ENCODE measurements at places on chromosomes 2 and 18.
A peak's percentile ranks its signal among the peaks of the same experiment; 100 is the strongest.

DNA sequence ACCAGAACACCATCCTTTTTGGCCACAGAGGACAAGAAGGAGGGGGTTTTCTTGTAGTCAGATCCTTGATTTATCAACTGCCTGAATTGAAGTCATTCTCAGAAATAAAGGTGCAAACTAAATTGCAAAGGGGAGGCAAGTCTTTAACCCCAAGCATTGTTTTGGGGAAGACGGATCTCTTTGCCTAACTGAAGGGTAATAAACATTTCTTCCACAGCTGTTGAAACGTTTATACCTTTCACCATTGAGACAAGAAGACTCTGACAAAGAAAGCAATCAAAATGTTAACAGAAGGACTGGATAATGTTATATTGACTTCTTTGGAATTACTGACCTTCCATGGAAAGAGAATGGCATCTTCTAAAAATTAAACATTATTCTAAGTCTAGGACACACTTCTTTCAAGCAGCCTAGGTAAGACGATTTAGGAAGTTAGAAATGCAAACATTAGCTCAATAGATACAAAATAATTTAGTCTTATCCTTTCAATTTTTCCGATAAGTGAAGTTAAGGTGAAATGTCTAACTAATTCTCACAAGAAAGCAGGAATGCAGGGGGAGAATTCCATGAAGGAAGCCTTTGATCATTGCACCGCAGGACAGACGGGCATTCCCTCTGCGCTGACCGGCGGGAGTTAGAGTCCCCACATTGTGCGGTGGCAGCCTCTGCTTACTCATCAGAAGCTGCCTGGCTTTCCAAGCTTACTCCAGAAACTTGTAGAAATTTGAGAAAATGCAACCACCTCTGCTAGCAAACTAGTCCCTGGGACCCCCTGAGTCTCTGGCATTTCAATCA, 69.4 kb upstream of the COPS8 start:
- DNase-seq: no peak

DNA sequence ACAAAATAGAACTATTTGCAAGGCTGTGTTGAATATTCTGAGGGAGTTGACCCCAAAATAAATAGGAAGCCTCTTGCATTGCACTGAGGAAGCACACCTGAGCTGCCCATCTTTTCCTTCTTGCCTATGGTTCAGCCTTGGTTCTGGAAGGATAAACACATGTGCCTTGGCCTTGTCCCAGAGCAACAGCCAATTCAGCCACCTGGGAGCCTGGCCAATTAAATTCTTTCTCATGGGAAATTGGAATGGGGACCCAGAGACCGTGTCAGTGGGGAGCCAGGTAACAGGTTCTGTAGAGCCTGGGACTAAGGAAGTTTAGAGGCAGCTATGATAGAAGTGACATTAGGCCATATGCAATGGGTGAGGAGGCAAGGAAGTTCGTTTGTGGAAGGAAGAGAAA, 99.6 kb downstream of the KLF7 start:
- no peak for DNase-seq

- no peak for DNase-seq
Observed at GRCh38 chr2:69013840-69014821, 1.2 kb downstream of the ANTXR1 start.

DNA sequence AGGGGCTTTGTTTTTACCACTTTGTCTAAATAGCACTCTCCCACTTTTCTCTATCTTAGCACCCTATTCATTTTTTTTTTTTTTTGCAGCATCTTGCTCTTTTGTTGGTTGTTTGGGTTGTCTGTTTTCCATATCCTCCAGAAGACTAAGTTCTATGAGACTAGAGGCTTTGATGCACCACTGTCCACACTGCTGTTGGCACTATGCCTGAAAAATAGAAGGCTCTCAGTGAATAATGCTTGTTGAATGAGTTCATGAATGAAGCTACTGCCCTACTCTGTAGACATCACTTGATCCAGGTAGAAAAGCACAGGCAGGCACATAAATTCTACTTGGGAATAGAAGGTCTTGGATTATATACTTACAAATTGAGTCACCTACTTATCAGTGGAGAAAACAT, 7.3 kb downstream of the IL1A start:
- no peak for DNase-seq

DNA sequence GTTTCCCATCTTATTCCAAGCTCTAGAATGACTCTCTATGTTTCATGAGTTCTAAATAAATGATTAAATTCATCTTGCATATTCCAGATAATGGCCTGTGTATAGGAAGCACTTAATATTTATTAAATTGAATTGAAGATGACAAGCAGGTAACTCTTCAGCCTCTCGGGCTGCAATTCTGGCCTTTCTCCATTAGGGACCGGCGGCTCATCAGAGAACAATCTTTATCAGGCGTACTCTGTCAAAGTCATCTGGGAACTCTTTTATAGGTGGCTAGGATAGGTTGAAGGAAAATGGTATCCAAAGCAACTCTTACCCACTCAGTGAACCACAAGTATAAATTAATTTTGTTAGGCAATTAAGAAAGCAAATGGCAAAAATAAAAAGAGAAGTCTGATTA, 308.5 kb downstream of the NOL4 start:
- DNase-seq: no peak

DNA sequence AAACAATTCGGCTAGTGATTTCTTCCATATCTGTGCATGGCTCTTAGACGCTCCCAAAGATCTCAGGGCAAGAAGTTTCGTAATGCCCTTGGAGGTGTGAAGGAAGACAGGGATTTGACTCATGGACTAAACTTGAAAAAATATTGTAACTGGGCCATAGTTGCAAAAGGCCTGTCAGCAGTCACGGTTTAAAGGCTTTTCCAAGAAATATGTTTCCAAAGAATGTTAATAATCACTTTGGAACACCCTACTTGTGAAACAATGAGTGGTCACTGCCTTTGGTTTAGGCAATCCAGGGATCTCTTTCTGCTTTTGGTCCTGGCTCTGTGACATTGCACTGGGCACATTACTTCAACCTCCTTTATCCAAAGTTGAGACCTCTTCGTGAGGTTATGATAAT, 102.5 kb upstream of the RASGRP3 start:
- DNase-seq: no peak

- no peak for DNase-seq
Observed at GRCh38 chr2:63767307-63767706, 74.4 kb upstream of the UGP2 start.

DNA sequence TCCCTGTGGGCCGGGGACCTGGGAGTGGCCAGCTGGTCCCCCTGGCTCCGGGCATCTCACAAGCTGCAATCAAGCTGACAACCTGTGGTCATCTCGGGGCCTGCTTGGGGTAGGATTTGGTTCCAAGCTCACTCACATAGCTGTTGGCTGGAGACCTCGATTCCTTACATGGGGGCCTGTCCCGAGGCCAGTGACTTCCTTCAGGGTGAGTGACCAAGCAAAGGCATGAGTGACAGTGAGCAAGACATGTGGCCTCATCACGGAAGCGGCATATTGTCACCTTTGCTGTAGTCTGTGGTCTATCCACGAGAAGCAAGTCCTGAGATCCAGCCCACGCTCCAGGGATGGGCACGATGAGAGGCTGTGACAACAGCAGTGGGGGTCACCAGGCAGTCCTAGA, 131.4 kb upstream of the ID2 start:
- DNase-seq: no peak

GRCh38 chr2:222797261-222797660, 63.6 kb upstream of the ACSL3 start:
- DNase-seq: peak; percentile 74

DNA sequence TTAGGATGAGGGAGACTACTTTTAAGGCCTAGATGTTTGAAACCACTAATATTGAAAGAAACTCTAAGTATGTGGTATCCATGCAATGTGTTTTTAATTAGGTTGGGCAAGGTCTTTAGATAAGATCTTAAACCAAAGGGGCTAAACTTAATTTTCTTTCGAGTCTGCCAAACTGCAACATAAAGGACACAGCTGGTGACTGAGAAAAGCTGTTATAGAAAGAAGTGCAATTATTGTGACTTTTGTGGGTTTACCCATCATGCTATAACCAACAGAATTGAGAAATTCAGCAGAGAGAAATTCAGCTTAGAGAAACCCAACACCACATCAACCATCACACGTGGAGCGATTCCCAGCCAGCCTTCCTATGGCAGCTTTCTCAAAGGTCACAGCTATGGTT, 119.5 kb upstream of the LMAN1 start:
- no peak for DNase-seq

DNA sequence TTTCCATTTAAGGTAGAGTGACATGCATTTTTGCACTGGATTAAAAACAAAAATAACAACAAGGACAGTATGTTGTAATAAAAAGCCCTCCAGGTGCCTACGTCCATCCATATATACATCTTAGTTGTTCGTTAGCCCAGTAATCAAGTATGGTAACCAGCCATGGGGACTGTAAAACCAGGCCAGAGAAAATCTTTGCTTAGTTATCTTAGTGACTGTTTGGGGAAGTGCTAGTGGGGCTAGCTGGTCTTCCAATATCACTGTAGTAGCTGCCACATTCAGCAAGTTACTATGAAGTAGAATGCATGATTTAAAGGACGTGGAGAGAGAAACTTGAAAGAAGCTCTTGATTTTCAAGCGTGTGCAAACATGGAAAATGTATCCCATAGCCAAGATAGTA, 95.9 kb upstream of the STON1 start:
- no peak for DNase-seq

- DNase-seq: no peak
Observed at GRCh38 chr2:31382452-31383120, 32.0 kb downstream of the XDH start.

- DNase-seq: no peak
Observed at GRCh38 chr2:197208841-197209240, 101.7 kb downstream of the ANKRD44 start.

DNA sequence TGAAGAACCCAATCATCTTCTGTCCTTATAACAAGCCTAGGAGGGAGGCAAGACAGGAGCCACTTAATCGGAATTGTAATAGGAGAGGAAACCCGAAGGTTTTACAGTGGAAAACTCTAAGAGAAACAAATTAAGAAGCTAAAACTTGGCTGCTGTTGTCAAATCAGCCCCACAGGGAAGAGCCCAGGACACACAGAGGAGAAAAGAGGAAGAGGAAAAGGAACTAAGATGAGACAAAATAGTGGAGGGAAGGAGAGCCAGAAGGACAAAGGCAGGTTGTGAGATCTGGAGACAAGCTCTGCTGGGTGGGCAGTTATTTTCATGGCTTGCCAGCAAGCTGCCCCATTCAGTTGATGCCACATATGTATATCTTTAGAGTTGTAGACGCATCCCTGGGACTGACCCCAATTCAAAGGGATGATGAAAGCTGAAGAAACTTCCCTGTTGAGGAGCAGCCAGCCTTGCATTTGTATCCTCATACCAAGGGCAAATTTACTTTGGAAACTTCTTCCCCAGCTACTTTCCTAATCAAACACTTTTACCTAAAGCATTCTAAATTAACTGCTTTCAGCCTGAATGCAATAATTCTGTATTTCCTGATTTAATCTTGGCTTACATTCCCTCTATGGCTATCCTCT, 499.8 kb upstream of the MEIS1 start:
- DNase-seq: no peak

- no peak for DNase-seq
Observed at GRCh38 chr18:26981360-26982082, 116.0 kb upstream of the AQP4 start.

GRCh38 chr2:79796641-79797040, 283.8 kb downstream of the CTNNA2 start:
- DNase-seq: no peak

- DNase-seq: peak; percentile 85
Observed at GRCh38 chr2:38690499-38691420, 24.8 kb downstream of the GALM start.

GRCh38 chr2:202945-203344, 60.9 kb downstream of the SH3YL1 start:
- DNase-seq: no peak

DNA sequence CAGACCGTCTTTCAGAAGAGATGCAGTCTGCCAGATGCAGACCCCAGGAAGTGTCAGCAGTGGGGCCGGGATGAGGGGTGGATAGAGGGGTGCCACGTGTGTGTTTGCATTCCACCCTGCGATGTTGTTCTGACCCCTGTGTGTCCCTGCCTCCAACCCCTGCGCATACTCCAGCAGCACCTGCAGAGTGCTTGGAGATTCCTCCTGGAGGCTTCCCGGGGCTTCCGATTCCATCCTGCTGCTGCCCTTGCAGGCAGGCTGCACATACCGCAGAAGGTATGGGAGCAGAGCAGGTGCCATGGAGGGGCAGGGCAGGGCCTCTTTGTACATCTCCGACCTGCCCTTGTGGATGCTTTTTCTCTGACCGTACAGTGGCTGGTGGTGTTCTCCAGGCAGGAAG, 177.2 kb downstream of the SH3RF3 start:
- no peak for DNase-seq

- DNase-seq: no peak
Observed at GRCh38 chr18:49399003-49399402, 61.4 kb downstream of the DYM start.

DNA sequence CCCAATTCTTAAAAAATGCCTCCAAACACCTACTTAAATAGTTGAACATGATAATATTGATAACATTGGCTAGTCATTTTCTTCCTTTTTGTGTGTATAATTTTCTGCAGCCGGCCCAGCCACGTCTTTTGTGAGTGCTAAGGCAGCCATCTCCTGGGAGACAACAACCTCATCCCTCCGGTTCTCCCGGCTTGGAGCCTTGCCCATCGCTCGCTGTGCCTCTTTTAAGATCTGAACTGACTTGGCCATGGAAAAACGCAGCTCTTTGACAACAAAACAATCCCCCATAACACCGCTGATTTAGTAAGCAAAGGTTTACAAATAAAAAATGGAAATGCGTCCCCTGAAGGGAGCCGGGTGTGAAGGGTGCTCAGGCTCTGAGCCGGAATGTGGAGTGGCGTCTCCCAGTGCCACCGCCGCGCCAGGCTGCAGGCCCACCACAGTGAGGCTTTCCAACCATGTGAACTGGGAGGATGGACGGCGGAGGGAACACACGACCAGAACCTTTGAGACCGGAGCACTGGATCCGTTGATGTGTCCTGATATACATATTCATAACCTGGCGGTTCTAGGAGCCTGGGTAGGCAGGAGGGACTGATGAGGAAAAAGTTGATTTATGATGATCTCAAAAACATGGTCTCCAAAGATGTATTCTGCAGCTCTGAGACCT, 87.4 kb downstream of the SMIM21 start:
- no peak for DNase-seq

DNA sequence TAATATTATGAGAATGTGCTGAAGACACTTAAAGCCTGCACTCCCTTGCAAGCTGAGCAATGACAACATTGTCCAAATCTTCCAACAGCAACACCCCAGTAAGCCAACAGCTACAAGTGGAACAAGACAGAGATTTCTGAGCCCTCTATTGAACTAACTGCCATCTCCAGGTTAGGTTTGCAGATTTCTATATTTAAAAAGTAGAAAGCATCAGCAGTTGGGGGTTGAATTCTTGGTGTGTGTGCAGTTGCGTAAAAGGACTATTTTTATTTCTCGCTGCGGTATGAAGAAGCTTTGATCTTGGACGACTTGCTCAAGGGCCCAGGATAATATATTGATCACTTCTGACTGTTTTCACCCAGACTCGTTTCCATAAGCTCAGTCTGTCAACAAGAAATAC, 106.2 kb upstream of the ZFP36L2 start:
- DNase-seq: peak; percentile 32

GRCh38 chr18:80193701-80194100, 53.6 kb downstream of the PARD6G start:
- DNase-seq: no peak

GRCh38 chr18:12361770-12362378, 15.2 kb downstream of the AFG3L2 start:
- DNase-seq: no peak

- no peak for DNase-seq
Observed at GRCh38 chr2:10036095-10036884, 7.1 kb upstream of the KLF11 start.

- DNase-seq: no peak
Observed at GRCh38 chr2:109526442-109526970, 87.3 kb downstream of the SEPTIN10 start.

GRCh38 chr2:171822525-171823322, 71.3 kb downstream of the SLC25A12 start:
- no peak for DNase-seq

Measured in HepG2 (cell line).